Neural crest cell (in vitro differentiated cells): ENCODE measurements at places on chromosomes 11 and 22. TPM values are rescaled to one million over a fixed set of nuclear protein-coding genes. Genes with fewer than 3 reads are reported as not detected.

- DNase-seq = no peak
These were observed 92.5 kb downstream of the BCR start for GRCh38 chr22:23272834-23273233.

DNA sequence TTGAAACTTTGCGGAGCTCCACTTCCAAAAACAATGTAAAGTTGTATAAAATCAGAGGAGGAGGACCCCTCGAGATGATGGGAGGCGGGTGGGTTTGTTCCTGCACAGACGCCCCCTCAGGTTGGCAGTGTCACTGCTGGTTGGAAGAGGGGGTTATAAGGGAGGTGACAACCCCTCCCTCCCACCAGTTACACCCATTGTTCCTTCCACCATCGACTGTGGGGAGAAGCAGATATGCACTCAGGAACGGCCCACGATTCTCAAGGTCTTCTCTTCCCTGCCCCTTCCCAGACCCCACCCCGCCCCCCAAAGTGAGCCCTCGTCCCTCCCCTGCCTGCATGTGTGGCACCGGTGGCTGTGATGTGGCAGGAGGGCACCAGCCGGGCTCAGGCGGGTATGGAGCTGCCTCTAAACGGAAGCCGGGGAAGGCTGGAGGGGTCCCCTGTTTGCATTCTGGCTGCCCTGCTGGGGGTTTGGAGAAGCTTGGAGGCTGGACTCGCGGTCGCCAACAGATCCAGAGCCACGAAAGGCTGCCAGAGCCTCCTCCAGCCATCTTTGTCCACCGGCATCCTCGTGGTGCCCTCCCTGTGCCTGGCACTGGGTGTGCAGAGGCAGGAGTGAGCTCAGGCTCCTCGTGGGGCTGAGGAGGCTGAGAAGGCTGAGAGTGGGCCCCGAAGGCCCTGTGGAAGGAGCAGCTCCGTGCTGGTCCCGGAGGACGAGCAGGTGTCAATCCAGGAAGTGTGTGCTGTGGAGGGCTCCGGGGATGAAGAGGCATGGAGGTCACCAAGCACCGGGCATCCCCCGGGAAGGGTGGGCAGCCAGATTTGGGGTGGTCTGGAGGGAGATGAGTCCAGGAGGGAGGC, 778 bp downstream of the KDELR3 start:
- no peak for DNase-seq

DNA sequence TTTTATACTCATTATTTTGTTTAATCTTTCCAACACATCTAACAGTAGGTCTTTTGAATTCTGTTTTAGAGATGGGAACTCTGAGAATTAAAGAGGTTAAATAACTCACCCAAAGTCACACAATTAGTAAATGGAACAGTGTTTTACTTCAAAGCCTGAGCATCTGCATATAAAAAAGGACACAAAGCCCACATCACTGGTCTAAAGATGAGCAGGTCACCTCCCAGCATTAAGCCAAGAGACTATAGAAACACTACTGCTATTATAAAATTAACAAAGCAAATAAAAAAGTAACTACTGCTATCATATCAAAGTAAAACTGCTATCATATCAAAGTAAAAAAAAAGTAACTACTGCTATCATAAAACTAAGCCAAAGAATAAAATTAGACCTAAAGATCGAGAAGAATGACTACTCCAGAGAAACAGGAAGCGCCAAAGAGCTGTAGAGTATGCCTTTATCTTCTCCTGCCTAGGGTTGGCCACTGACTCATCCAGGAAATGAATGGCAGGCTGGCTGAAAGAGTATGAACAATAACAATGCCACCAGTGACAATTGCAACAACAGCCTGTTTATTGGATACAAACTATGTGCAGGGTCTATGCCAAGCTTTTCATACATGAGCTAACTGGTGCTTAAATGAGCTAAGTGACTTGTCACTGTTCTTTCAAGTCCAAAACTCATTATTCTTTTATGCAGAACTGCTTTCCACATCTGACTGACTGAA, 1153.0 kb upstream of the TENM4 start:
- DNase-seq = no peak

- DNase-seq = no peak
These were observed 1068.5 kb downstream of the BRD1 start for GRCh38 chr22:48758881-48759875.

- no peak for DNase-seq
These were observed 12.6 kb downstream of the JAML start for GRCh38 chr11:118212131-118212725.

DNA sequence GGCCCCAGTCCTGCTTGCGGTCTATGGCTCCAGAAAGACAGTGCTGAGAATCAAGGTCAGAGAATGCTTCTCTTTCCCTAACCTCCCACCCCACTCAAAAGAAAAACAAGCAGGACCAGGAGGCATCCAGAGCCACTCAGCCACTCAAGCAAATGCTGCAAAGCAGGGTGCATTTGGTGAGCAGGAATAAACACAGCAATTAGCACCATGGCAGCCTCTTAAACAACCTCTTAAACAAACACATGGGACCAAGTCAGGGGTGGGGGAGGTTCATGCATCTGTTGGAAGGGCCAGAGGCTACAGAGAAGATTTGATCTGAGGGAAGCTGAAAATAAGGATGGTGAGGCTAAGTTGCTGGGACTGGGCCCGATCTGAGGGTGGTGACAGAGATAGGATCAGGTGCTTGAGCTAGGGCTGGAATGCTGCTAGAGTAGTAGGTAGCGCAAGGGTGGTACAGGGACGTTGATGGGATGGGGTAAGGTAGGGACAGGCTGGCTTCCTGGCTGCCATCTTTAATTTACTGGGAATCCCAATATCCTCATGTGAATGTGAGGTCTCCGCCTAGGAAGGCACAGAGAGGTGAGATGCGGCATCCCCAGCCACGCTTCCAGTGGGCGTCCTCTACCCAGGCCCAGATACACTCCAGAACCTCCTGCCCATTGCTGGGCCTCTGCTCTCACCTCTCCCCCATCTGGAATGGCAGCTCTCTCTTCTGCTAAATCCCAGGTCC, 26.6 kb upstream of the LMO1 start:
- no peak for DNase-seq

DNA sequence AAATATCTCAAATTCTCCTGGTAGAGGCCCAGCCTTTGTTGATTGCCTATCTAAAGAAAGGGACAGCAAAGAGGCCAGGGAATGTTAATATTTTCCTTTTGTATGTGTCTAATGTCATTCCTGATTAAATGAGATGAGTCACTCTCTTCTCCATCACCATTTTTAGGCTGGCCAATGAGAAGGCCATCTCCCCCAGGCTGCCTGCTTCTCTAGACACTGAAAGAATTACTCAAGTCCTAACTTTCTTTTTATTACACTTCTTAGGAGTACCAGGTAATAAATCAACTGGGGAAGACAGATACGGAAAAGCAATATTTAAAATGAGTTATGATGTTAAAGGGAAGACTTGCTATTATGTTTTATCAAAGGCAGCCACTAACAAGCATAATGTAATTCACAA, 259.2 kb upstream of the SORL1-AS1 start:
- no peak for DNase-seq

GRCh38 chr11:35654711-35655110, 7.9 kb upstream of the TRIM44 start:
- no peak for DNase-seq

DNA sequence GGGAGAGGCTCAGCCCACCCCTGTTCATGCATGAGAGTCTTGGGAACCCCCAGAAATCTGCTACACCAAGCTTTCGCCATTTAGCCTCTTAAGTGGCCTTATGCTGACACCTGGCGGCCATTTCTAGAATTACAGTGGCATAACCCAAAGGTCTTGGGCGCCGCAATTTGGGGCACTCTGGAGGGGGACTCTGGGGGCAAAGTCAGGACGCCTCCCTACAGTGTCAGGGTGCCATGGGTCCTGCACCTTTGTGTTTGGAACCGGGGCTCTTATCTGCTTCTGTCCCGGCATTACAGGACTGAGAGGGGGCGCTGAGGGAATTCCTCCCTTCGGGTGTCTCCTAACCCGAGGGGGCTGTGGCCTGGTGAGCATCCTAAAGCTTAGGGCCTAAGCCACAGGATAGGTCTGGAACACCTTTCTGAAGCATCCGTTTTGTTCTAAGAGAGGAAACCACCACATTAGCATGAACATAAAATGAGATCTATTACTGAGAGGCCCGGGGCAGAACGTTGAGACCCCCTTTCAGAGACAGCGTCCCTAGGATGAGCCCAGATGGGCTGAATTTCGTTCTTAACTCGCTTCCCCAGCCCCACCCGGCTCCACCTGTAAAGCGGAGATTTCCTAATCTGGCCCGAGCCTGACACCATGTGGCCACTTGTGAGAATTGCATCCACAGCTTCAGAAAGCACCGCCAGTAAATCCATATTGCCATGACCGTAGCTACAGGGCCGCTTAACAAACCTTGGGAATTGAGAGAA, 9.3 kb downstream of the INS start:
- DNase-seq = peak; percentile 78

- no peak for DNase-seq
These were observed 80.2 kb downstream of the RPS6KA4 start for GRCh38 chr11:64438986-64439771.

DNA sequence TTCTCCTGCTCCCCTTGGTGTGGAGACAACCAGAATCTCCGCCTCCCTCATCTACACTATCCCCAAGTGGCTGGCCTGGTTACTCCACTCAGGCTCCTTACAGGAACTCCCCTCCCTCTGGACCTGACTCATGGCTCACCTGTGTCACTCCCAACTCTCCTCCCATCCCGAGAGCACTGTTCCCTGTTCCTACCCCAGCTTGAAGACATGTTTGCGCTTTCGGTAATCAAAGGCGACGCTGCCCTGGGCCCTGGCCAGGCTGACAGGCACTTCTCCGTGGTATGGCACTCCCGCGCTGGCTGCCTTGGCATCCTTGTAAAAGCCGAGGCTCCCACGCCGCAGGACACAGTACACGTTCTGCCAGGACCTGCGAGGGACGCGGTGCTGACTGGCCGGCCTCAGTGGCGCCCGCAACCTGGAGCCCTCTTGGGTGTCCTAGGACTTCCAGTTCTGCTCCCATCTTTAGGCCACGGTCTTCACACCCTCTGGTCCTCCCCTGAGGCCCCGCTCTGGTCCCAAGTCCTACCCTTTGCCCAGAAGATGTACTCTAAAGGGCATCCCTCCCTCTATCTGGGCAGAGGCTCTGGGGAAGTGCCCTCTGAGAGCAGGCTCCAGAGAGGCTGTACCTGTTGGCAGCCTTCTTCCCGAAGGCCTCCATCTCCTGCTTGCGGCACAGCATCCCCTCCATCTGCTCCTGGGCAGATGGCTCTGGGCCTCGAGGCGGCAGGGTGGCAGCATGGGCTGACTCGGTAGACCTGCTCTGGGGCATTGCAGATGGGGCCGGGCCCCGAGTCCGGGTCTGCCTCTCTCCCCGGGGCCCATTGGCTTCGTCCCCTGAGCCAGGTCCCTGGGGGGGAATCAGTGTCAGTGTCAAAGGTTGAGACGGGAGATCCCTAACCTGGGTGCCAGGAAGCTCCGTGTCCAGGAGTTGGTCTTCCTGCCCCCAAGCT, 9.4 kb upstream of the RBM4B start:
- DNase-seq = no peak

GRCh38 chr11:27611947-27612455, 88.3 kb downstream of the BDNF start:
- no peak for DNase-seq

DNA sequence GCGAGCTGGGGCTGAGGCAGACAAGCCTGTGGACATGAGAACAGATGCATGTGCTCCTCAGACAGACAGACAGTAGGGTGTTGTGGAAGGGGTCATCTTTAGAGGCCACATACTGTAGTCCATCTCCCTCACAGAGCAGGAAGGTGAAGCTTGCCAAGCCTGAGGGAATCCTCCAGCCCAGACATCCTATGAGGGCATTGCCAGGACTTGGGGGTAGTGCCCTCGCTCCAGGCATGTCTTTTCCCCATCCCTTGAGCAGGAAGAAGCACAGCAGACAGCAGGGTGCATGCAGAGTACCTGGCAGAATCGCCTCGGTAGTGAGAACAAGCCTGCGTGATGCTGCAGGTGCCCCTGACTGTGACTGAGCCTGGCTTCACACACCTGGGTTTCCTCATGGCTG, 66.5 kb upstream of the CLDN5 start:
- no peak for DNase-seq

DNA sequence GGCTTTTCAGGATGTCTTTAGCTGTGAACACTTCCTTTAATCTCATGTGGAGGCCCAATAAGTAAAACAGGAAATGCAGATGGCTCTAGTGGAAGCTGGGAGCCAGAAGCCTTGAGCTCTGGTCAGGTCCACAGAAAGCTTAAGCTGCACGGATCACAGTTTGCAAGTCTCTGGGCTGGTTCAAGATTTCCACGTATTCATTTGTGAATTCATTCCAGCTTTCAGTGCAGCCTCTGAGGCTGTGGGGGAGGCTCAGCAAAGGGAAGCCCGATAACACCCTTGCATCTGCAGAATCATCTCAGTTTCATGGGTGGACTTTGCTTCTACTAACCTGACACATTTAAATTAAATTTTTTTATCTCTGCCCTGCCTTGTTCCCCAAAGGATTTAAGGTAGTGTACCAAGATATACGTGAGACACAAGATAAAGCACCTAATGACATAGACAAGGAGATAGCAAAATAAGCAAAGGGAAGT, 65.6 kb downstream of the ISX start:
- no peak for DNase-seq

DNA sequence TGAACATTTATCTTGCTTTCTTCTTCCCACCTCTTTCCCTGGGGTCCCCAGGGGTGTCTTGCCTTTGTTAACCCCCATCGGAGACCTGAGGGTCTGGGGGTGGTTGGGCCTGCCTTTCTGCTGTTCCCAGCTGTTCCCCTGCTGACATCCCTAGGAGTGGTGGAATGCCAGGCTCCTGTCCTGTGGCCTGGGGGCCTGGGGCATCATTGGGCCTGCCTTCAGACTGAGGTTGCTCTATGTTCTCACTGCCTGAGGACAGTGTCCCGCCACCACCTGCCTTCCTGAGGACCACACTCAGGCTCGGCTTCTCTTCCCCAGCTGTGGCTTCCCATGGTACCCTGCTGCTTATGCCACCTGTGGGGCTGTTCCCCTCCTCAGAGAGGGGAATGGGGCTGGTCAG, 1.1 kb upstream of the IL18BP start:
- no peak for DNase-seq

- no peak for DNase-seq
These were observed 124.8 kb downstream of the ATG16L2 start for GRCh38 chr11:72939031-72939430.

DNA sequence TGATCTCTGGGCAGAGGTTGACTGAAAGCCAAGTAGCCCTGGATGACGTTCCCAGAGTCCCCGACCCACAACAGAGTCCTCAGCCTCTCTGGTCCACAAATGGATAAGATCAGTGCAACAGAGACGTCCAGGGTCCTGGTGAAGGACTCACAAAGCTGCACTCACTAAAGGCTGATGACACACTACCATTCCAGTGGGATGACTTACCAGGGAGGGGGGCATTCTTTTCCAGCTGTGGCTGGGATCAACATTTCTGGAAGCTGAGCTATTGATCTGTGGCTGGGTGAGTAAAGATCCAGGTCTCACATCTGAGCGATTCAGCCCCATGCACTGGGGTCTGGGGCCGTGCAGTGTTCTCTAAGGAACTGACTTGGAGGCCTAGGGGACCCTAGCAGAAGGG, 296.2 kb downstream of the NTM start:
- no peak for DNase-seq

MS4A12 gene
- total RNA-seq = not detected in 2 replicates

SEZ6L gene
- total RNA-seq = 1.6 and 1.7 TPM in 2 replicates

LYVE1 gene
- total RNA-seq = 0.14 TPM in 1 of 2 replicates, not detected in the other

OR5D18 gene
- total RNA-seq = not detected in 2 replicates

KRTAP5-1 gene
- not detected in 2 replicates for total RNA-seq

CBL gene
- 43.5 and 44.1 TPM in 2 replicates for total RNA-seq

IRAG1 gene
- 5.4 and 6.1 TPM in 2 replicates for total RNA-seq

PRAME gene
- 0.21 and 0.52 TPM in 2 replicates for total RNA-seq

CCDC188 gene
- 8.2 and 8.6 TPM in 2 replicates for total RNA-seq

IFITM10 gene
- 0.66 TPM in 1 of 2 replicates, not detected in the other for total RNA-seq

PUS3 gene
- total RNA-seq = 14.9 and 17.4 TPM in 2 replicates

OR51A4 gene
- total RNA-seq = not detected in 2 replicates

MPPED2 gene
- 3.1 and 3.2 TPM in 2 replicates for total RNA-seq
